ENCODE measurements at places on chromosomes 12 and 14.

GRCh38 chr12:86261142-86261541, 5.0 kb upstream of the MGAT4C start:
- no peak for DNase-seq

- no peak for DNase-seq
Measured at GRCh38 chr12:130669205-130669557, 46.9 kb downstream of the RIMBP2 start.

DNA sequence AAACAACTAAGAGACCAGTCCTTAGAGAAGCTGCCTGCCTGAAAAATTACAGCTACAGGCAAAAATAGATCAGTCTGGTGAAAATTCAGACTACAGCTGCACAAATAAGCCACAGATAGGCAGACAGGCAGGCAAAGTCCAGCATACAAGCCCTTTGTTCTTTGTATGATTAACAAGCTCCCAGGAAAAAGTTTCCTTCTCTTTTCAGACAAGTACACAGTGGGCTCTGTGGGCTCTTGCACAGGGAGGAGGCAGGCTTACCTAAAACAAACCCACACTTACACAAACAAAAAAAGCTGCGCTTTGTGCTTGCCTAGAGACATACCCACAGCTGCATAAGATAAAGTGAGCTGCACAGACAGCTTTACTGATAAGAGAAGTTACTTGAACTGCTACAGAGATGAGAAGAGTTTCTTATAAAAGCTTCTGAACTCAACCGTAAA, 7.7 kb downstream of the OR6C68 start:
- DNase-seq: no peak

GRCh38 chr12:11233532-11233931, 36.0 kb downstream of the PRB3 start:
- DNase-seq: no peak

DNA sequence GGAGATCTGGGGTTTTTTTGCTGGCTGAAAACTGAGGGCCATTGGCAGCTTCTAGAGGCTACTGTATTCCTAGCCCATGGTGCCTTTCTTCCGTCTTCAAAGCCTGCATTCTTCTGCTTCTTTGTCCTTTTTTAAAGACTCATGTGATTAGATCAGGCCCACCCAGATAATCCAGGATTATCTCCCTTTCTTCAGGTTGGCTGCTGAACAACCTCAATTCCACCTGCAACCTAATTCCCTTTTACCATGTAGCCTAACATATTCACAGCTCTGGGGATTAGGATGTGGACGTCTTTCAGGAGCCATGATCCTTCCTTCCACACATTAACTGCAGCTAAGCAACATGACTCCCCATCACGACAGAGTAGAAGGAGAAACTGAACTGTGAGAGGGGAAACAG, 985.5 kb downstream of the DIO2 start:
- DNase-seq: no peak

GRCh38 chr12:111469401-111469800, 63.7 kb downstream of the SH2B3 start:
- peak; percentile 40 for DNase-seq

DNA sequence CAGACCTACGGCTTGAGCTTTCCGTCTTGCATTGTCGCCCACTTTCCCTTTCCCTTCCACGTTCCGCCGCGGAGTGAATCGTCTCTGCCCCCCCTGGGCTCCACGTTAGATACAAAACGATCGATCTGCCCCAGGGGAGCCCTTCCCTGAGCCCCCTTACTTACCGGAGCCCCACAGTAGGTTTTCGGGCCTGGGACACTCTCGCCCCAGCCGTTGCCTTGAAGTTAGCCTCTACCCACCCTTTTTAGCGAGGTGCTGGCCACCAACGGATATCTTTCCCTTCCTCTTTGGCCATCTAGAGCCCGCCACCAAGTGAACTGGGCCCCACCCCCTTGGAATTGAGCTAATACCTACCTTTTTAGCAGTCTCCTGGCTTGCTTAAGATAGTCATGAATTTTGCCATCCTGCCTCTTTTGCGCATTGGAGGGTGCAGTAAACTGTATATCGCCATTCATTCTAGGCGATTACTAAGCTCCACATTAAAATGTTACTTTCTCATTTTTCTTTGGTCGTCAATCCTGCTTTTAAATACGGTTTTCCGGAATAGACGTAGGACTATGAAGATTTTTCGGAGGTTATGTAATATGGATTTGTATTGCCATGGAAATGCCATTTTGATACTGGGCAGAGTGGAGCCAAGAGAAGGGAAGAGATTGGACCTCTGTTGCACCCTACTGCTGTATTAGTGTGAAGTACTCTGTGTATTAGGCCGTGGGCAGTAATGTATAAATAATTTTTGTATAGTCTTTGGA, 764 bp downstream of the RBM25 start:
- peak; percentile 63 for DNase-seq

DNA sequence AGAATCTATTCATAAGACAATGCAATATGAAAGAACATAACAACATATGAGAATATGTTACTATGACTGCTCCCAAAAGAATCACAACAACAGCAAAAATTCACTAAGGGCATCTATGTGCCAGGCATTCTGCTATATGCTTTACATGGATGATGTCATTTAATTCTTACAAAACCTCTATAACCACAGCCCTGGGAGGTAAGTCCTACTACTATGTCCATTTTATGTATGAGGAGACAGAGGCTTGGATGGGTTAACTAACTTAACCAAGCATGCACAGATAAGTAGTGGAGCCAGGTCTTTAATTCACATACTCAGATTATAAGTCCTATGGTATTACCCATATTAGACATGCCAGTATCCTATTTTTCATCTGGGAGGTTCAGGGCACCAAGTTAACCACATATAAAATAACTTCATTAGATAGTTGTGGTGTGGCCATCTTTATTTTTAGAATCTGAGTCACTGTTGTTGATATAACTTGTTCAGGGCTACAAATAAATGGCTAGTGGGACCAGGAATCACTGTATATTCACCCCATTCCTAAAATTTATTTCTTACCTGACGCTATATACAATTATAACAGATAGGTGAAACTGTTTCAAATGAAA, 33.2 kb upstream of the RAD51AP1 start:
- DNase-seq: no peak

GRCh38 chr14:101104485-101104884, 201.0 kb upstream of the RTL1 start:
- DNase-seq: no peak

- DNase-seq: peak; percentile 29
Measured at GRCh38 chr12:96397756-96398423, 2.3 kb downstream of the CDK17 start.

GRCh38 chr12:3132636-3133404, 55.6 kb downstream of the TSPAN9 start:
- DNase-seq: no peak

- no peak for DNase-seq
Measured at GRCh38 chr12:74539261-74539660, 1.6 kb downstream of the ATXN7L3B start.

DNA sequence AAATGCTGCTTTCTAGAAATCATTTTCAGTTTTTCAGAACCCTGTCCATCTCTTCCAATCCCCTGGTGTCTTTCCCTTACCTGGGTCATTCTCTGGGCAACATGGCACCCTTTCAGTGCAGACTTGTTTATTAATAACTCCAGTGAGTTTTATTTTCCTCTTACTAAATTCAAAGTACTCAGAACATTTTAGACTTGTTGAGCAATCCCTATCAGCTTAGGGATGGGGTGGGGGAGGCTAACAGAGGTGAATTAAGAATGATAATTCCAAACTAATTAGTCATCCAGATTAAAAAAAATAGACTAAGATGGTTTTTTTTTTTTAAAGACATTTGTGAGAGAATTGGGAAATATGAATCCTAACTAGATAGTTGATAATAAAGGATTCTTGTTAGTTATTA, 10.7 kb downstream of the GPRC5A start:
- DNase-seq: no peak

DNA sequence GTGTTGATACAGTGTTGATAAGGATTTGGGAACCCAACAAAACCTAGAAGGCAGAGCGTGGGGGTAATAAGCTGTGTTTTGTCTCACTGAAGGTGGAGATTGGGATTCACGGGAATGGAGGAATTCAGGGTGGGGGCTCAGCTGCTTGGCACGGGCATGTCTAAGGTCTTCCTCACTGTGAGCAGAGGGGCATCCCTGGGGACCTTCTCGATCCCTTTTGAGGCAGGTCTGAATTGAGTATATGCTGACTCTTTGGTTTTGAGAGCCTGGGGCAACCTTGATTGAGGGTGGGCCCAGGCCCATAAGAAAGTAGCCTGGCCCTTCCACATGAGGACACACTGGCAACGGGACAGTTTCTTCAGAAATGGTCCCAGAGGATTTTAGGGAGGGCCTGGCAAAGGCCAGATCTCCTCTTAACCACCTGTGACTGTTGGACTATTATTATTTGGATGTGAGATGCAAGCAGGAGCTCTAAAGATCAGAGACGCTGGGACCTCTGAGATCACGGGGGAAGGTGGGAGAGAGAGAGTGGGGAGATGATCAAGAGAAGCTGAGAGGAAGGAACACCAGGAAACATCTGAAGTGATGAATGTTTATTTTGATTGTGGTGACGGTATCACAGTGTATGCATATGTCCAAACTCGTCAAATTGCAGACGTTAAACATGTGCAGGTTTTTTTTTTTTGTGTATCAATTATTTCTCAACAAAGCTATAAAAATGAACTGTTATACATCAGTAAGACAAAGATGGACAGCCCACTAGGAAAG, 48.4 kb downstream of the SMIM41 start:
- no peak for DNase-seq

- no peak for DNase-seq
Measured at GRCh38 chr12:113130457-113131135, 5.0 kb downstream of the RASAL1 start.

DNA sequence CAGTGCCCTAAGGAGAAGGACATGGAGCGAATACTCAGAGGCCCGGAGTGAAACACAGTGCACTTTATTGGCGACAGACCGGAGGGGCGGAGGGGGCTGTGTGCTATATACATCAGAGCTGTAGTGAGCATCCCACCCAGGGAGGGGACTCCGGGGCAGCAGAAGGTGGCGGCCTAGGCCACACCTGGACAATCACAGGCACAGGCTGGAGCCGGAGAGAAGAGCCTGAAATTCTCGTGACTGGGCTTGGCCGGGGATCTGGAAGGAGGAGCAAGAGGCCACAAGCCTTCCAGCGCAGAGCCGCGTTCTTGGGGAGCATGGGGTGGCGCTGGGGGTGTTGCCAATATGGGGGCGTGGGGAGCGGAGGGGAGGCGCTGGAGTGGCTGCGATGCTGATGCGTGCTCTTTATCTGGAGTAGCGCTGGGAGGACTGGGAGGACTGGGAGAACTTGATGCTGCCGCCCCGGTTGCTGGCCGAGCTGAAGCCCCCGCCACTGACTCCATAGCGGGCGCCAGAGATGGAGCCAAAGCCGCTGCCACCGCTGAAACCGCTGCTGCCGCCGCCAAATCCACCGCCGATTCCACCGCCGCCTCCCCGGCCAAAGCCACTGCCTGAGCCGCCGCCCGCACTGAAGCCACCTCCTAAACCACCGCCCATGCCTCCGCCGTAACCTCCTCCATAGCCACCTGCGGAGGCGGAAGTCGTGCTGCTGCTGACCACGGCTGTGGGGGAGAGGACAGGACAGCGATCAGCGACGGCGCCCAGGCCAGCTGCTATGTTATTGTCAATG, 6.1 kb downstream of the KRT3 start:
- no peak for DNase-seq

All from suppressor macrophage treated with lipopolysaccharide for 4 hours (primary cell).